SJSA1 (cell line): ENCODE measurements at places on chromosomes 7 and 10. TPM values are rescaled to one million over a fixed set of nuclear protein-coding genes. Genes with fewer than 3 reads are reported as not detected.

DNA sequence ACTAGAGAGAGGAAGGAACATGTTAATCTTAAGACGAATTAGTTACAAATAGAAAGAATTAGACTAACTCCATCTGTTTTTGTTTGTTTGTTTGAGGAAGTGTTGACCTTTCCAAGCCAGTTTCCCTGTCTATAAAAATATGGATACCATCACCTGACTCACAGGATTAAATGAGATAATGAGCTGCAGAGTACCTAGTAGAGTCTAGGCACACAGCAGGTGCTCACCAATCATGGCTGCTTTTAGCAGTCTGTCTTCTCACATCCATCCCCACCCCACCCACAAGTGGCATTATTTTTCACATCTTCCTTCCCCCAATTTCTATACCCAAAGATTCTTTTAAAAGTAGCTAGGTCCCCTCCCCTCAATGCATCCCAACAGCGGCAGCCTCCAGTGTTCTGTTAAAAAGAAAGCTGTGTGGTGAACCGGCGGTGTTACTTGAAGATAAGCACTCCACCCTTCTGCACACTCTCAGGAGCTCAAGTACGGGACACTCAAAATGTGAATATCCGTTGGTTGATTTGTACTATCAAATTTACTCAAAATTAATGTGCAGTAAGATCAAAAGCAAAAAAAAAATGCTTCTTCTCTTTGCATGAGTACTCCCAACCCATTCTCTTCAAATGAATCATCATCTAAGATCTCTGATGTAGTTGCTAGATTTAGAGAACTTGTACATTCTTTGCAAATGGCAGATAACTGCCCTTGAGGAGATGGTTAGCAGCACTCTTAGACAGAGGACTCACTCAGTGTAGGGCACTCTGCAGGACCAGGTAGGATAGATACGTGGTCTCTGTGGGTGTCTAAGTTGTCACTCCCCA, 145.4 kb upstream of the ASAH2 start:
- no peak for DNase-seq

GRCh38 chr10:14366760-14367159, 36.0 kb upstream of the FRMD4A start:
- DNase-seq = no peak

GRCh38 chr10:89064748-89065147, 74.2 kb downstream of the FAS start:
- DNase-seq = no peak

DNA sequence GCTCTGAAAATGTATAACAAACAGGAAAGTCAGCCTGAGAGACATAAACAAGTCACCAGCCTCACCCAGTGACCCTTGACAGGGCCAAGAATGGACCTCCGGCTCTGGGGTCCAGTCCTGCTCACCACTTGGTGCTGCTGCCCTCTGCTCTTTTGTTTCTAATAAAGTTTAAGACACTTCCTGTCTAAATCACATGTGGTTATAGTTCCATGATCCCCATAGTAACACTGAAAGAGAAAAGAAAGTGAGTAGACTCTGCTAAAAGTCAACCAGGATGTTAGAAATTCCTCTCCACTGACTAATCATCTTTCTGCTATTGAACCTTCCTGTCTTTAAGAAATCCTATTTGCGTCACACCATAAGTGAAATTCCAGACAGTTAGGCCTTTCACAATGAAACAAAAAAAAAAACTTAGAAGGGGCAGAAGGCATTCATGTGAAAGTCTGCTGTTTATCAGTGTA, 179.2 kb upstream of the BET1 start:
- peak; percentile 80 for DNase-seq

The NAT16 gene
- not detected in 2 replicates for total RNA-seq

DNA sequence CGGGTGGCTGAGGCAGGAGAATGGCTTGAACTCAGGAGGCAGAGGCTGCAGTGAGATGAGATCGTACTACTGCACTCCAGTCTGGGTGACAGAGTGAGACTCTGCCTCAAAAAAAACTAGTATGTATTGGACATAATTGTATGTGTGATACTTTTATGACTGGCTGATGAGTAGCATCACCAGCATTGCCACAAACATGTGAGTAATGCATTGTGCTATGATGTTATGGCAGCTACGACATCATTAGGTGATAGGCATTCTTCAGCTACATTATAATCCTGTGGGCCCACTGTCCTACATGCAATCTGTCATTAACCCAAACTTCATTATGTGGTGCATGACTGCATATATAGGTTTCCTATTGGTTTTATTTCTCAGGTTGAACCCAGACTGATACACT, 352.4 kb downstream of the GALNT17 start:
- no peak for DNase-seq

DNA sequence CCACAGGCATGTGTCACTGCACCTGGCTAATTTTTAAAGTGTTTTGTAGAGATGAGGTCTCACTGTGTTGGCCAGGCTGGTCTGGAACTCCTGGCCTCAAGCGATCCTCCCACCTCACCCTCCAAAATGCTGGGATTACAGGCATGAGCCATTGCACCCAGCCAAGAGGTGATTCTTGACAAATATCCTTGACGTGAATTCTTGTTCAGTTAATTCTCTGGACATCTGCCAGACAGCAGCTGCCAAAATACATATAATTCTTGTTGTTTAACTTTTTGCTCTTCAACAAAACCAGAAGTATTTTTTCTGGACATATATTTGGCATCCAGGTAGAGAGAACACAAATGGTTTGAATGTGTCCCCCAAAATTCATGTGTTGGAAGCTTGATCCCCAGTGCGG, 3.2 kb downstream of the ACADSB start:
- DNase-seq = no peak

The TSPAN33 gene
- total RNA-seq = 0.19 and 0.82 TPM in 2 replicates

- DNase-seq = no peak
Measured at GRCh38 chr10:20502903-20503585, 394.1 kb downstream of the NEBL start.

DNA sequence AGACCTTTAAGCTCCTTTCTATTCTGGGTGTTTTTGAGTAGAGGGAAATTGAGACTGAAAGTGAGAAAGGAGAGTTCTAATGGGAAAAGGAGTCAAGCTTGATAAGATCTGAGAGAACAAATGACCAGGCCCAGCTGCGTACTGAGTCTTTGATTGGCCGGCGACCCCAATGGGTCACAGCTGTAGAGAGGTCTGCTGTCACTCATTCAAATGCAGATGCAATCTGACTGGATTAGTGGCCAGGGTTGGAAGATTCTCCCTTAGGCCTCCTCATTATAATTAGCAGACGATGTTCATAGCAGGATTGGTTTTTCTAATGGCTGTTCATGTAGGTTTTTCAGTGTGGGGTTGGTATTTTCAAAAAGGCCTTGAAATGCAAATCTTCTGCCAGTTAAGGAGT, 127.2 kb upstream of the SLC25A13 start:
- DNase-seq = no peak

The RSBN1L gene
- 14.9 and 15.3 TPM in 2 replicates for total RNA-seq

The MACC1 gene
- not detected in 2 replicates for total RNA-seq

The HPSE2 gene
- total RNA-seq = not detected in 2 replicates

DNA sequence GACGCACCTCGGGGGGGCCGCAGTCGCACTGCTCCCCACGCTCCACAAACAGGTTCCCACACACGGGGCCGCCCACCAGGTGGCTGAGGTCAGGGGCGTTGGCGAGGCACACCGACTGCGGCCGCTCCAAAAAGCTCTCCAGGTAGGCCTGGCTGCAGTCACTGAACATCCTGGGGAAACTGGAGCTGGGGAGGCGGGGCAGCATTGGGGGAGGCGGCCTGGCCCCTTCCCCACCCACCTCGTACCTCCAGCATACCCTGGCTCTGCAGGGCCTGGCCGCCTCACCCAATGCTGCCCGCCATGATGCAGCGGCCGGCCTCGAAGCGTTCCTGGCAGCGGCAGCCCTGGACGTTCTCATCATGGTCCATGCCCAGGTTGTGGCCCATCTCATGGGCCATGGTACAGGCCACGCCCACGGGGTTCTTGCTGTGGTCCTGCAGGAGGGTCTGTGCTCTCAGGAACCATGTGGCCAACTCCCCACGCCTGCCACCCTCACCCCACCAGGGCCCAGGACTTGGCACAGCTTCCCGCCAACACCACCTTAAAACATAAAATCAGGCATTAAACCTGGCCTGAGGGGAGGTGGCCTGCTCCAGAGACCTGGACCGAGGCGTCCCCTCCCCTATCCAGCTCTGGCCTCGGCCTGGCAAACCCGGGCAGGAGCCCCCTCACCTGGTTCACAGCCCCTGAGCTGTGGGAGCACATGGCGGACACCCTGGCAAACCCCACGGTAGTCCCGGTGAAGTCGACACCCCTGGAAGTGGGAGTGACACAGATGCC, 5.0 kb downstream of the ADAM8 start:
- no peak for DNase-seq

The GPR37 gene
- total RNA-seq = not detected in 2 replicates

DNA sequence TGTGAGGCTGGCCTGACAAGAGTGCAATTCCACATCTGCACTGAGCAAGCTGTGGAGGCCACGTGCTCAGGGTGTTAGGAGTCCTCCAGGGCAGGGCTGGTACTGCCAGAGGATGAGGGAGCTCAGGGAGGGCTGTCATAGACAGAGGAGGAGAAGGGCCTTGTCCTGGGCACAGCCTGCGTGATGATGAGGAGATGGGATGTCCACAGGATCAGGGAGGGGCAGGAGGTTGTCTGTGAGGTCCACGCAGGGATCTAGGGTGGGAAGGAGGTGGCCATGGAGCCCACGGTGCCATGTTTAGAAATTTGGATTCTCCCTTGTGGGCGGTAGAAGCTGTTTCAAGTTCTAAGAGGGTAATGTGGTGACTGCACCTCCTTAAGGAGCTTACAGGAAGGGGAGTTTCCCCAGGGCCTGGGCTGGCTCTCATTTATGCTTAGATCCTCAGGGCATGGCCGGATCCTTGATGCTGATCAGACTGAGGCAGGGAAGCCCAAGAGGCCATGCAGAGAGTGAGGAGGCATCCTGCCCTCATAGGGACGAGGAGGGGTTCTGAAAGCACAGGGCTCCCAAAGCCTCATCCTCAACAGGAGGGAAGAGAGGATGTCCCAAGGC, 30.3 kb downstream of the CHAT start:
- DNase-seq = no peak

GRCh38 chr7:151246102-151246850, 2.2 kb downstream of the SMARCD3 start:
- DNase-seq = no peak

The MSRB2 gene
- 12.2 and 17.1 TPM in 2 replicates for total RNA-seq

The SYT15B gene
- total RNA-seq = 1.0 and 9.3 TPM in 2 replicates

GRCh38 chr7:142833174-142834048, 21.5 kb upstream of the EPHB6 start:
- no peak for DNase-seq

DNA sequence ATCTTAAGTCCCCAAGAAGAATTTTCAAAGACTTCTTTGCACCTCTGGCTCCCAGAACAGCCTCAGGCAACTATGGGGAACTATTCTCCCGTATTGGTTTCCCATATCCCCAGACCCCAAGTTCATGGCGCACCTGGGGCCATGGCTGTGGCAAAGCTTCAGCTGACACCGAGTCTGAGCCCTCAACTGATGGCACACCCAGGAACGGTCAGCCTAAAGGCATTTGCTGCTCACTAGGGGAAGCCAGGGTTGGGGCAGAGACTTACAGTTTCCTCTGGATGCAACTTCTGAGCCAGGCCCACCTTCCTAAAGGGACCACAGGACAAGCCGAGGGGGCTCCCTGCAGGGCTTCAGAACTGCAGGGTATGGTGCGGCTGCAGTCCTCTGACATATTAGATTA, 13.7 kb upstream of the CPA1 start:
- no peak for DNase-seq

The HTRA1 gene
- 8.4 and 12.3 TPM in 2 replicates for total RNA-seq

DNA sequence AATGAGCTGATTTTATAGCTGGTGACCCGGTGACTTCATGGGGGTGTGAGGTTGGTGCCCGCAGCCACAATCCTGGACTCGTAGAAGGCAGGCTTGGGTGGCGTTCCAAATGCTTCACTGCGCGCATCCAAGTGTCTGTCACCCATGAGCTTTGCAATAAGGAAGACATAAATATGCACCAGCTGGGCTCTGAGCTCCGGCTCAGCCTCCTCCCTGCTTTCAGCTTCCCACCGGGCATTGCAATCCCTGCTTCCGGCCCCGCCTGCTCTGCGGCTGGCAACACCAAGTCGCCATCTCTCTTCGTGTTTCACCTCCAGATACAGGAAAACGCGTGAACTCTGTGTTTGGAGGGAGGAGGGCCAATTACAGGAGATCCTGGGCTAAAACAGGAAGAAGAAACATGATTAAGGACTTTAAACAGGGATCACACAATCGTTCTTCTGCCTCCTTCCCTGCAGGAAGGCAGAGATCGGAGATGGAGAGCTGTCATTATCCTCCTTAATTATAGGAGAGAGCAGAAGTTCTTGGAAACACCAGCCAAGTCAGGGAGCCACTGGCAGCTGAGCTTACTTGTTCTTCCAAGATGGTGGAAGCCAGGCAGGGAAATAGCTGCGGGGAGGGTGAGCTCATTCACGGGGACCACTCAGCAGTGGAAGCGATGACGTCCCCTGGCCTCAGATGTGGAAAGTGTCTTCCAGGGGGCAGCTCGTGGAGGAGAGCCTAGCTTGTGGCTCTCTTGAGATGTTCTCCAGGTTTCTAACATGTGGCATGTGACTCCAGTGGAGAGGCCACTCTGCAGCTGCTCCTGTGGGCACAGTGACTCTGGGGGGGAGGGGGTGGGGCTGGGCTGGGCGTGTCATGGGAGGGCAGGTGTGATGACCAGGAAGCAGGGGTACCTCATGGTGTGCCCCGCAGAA, 134.9 kb downstream of the CAMK1D start:
- no peak for DNase-seq

The FOXI2 gene
- not detected in 2 replicates for total RNA-seq

The MRLN gene
- total RNA-seq = not detected in 2 replicates

DNA sequence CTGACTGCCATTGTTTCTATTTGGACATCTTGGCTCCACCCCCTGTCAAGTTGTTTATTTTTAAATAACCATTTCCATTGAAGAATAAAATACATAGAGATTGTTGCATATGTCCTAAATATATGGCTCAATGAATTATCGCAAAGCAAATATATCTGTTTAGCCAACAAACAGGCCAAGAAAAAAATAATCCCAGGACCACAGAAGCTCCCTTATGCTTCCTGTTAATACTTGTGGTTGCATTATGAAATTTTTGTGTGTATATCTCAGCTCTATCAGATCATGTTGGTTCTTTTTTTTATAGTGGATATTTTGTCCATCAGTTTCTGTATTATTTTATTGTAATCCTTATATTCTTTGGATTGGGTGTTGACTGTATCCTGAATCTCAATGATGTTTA, 53.4 kb upstream of the CYP2C8 start:
- DNase-seq = no peak

DNA sequence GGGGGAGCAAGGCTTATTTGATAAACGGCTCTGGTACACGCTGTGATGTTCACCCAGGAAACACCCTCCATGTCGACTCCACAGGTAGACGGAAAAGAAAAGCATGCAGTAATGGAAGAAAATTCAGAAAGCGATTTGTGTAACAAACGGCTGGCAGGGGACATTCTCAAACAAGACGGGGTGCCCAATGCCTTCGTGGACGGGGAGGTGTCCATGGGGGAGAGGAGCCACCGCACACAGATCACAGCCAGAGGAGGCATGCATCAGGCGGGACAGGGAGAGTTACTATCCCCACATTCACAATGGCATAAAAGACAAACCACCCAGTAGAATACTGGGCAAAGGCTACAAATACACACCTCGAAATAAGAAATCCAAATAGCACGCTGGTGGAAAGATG, 20.1 kb downstream of the CNPY1 start:
- DNase-seq = no peak
